ENCODE measurements at places on chromosomes 12 and 14.

DNA sequence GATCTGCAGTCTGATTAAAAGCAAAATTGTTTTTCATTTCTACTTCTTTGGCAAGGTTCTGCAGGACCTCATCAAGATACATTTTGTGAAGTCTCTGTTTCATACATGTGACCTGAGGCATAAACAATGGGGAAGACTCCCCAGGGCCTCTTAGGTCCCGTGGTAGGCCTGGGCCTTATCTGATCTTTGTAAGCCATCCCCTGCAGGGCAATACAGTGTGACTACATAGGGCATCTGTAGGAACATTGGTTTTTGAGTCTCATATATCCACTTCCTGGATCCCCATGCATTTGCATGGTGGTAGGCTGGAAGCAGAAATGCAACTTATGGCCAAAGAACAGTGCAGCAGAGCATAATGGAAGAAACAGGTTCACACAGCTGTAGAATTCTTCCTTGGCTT, 6.0 kb downstream of the FAR2 start:
- DNase-seq: no peak

DNA sequence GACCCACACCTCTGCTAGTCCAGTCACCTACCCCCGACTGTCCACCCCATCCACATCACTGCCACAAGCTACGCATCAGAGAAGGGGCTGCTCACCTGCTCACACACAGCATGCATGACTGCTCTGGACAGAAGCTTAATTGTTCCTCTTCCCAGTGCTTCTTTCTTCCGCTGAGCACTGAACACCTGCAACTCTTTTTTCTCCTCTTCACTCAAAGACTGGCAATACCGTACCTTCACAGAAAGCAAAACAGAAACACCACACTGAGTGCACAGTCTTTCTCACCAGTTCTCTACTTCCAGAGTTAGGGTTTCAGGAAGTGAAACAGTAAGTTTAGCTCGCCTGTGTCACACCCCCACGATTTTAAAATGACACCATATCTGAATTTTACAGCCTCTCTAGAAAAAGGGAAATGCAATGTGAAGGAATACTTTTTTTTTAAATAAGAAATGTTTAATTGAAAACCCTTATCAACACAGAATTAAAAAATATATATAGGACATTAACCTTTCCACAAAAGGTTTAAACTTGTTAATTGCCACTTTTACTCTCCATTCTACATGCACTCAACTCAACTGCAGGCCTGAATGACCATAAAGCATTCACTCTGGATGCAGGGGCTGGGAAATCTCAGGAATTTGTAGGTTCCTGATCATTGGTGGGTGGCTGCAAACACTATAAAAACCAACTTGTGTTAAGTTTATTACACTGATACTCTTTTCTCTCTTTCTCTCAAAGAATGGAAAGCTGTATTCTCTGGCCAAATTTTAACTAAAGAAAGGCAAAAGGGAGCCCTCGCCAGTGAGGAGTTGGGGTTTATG, 120.0 kb downstream of the PRICKLE1 start:
- no peak for DNase-seq

- DNase-seq: no peak
These were observed 55.9 kb downstream of the C14orf132 start for GRCh38 chr14:96095058-96095457.

DNA sequence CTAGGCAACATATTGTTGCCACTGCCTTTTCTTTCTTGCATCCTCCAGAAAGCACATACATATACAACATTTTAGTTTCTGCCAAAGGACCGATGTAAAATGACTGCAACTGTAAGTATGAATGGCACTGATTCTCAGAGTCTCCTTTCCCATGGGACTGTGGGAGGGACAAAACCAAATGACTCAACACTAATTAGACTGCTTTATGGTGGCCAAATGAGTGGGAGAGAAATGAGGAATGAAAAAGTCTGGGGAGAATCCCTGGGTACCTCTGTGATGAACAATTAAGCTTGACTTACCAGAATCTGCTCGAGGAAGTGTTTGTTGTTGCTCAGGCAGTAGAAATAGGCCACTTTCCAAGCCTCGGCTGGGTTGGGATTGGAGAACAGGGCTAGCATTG, 10.1 kb downstream of the ZFYVE26 start:
- DNase-seq: no peak

DNA sequence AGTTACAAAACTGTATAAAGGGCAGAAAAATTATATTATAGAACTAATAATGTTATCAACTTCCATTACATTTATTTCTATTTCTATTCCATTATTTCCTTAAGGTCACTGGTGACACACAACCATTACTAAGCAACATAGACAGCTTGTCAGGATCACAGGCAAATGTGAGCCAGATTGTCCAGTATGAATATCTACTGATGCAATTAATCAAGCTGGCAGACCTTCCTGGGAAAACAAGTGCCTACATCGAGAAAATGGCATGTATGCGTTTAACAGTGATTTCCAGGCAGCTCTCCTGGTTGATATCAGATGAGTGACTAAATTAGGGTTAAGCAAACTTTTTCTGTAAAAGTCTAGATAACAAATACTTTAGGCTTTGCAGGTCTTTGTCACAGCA, 36.9 kb upstream of the TSPAN8 start:
- DNase-seq: no peak

DNA sequence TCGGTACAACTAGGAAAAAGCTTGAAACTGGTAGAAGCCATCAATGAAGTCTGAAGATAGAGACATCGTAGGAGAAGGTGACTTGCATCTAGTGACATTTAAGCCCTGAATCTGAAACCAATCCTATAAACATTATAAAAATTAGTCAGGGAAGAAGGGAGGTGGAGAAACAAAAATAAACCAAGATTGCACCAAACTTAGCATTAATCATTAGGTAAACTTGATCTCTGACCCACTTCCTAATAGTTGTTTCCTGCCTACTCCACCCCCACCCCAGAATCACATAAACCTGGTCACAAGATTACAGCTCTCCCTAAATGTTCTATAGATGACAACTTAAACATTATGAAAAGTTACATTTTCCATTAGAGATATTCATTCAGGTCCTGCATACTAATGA, 40.4 kb downstream of the TSPAN19 start:
- no peak for DNase-seq

DNA sequence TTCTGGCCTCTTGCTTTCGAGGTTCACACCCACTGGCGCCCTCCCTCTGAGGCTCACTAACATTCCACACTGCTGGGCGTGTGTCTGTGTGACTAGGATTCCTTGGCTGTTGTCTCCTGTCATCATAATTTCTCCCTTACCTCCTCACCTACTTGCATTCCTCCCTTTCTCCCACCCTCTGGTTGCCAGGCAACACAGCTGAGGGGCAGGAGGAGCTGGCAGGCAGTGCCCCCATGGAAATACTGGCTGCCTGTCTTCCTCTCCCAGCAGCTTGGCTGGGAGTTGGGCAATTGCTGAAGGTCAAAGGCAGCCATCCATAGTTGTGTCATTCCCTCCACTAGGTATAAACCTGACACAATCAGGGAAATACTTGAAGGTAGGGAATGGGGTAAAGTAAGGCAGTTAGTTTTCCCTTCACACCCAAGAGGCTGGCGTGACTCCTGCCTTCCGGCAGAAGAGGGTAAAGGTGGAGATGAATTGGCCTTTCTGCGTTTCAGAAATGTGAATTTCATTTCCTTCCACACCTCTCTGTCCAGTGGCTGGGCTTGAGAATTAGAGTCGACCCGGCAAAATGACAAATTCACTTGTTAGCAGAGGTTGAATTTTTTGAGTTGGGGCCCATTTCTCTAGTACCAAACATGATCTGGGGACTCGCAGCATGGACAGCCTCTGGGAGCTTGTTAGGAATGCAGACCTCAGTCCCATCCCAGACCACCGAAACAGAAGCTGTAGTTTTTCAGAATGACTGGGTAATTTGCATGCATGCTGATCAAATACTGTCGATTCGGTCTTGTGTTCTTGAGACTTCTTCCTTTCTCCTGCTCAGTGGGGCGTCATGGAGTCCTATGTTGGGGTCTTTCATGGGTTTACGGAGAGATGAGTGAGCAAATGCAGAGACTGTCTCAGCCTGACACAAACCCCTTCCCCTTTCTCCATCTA, 24.3 kb upstream of the EMP1 start:
- no peak for DNase-seq

GRCh38 chr14:43116341-43116740, 1390.7 kb downstream of the FSCB start:
- no peak for DNase-seq

DNA sequence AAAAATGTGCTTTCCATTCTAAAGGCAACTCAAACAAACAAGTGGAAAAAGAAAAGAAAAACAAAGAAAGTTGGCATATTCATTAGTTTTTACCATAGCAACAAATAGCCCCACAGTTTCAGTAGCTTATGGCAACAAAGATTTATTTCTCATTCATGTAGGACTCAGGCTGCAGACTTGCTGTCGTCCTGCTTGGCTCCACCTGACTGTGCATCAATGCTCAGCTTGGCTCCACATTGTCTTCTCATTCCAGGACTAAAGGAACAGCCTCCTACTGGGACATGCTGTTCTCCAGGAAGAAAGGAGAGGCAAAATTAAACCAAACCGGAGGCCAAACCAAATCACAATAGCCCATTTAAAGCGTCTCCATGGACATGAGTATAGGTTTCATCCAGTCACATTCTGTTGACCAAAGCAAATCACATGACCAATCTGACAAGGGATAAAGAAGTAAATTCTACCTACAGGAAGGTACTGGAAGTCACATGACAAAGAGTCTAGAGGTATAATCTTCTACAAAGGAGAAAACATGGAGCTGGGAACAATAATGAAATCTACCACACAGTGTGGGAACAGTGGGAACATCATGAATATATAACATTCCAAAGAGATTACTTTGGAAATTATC, 222.5 kb downstream of the PIK3C2G start:
- no peak for DNase-seq

DNA sequence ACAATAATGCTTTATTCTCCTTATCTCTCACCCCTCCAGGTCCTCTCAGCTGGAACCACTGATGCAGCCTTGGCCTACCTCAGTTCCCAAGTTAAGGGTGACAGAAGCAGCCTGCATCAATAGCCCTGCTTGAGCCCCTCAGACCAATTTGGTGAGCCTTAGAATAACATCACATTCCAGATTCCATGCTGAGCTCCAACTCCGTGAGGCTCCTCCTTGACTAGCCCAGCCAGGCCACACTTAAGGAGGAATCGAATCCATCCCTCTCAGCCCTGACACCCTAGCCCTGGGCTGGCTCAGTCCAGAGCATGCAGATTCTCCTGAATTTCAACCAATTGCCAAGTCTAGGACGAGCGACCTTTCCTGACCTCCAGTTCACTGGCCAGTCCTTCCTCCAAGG, 91.1 kb downstream of the ARMH4 start:
- no peak for DNase-seq

GRCh38 chr14:85764822-85765221, 234.9 kb downstream of the FLRT2 start:
- no peak for DNase-seq

- DNase-seq: no peak
These were observed 948.1 kb downstream of the TMTC2 start for GRCh38 chr12:83634726-83635267.

DNA sequence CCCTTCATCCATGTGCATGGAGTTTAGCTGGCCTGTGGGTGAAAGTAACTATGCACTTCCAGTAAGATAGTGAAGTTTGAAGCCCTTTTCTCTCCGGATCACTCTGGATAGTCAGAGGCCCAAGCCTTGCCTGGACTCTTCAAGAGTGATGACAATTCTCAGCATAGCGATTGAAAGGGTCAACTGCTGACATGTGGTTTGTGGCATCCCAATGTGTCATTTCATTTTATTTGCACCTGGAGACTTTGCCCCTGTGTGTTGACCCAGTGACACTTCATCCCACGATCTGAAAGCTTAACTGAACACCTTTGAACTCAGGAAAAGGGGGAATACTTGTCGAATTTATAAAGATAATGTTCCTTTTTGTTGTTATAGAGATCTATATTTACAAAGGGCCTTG, 711.9 kb upstream of the TMEM132C start:
- no peak for DNase-seq
